ENCODE measurements at places on chromosomes 12 and 14. TPM values are rescaled to one million over a fixed set of nuclear protein-coding genes. Genes with fewer than 3 reads are reported as not detected.

The KRT83 gene
- total RNA-seq, result not detected

The RPL41 gene
- 4,564 TPM for total RNA-seq

The KRT77 gene
- not detected for total RNA-seq

The FAM186B gene
- total RNA-seq, result 0.11 TPM

The MAP4K5 gene
- total RNA-seq, result 17.9 TPM

DNA sequence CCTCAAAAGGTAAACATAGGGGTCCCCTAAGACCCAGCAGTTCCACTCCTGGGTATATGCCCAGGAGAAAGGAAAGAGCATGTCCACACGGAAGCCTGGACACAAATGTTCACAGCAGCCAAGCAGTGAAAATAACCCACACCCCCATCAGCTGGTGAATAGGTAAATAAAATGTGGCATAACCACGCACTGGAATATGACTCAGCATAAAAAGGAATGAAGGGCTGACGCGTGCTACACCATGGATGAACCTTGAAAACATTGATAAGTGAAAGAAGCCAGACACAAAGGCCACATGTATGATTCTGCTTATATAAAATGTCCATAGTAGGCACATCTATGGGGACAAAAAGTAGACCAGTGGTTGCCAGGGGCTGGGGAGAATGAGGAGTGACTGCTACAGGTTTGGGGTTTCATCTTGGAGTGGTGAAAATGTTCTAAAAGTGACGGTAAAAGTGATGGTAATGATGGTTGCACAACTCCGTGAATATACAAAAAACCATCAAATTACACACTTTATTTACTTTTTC is 3.8 kb upstream of the SCARB1 start:
- no peak for ATAC-seq

DNA sequence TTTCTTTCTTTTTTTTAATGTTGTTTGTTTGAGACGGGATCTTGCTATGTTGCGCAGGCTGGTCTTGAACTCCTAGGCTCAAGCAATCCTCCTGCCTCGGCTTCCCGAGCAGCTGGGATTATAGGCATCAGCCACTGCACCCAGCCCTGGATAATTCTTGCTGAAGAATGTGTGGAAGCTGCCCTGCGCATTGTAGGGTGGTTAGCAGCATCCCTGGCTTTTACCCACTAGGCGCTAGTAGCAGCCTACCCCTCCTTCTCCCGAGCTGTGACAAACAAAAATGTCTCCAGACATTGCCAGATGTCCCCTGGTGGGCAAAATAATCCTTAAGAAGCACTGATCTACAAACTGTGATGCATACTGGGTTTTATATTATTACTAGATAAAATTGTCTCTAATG is 6.6 kb downstream of the DCAF4 start:
- no peak for ATAC-seq

DNA sequence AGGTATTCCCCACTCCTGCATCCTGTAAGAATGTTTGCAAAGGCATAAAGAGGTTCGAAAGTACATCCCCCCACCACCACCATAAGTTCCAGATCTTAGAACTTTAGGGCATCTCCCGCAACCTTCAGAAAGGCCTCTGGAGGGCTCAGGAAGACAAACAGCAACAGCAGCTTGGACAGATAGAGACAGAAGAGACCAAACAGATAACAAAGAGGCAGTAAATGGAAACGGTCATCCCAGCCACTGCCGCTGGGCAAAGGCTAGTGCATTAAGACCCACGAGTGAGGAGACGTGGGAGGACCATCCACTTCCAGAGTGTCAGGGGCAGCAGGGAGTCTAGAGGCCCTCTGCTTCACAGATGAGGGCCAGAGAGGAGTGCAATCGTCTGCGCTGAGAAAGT is 124.3 kb downstream of the CRACR2A start:
- no peak for ATAC-seq

- no peak for ATAC-seq
These were observed 22.6 kb upstream of the PKP2 start for GRCh38 chr12:32918890-32919801.

- ATAC-seq, result no peak
These were observed 36.6 kb downstream of the DCAF4 start for GRCh38 chr14:72962829-72963312.

DNA sequence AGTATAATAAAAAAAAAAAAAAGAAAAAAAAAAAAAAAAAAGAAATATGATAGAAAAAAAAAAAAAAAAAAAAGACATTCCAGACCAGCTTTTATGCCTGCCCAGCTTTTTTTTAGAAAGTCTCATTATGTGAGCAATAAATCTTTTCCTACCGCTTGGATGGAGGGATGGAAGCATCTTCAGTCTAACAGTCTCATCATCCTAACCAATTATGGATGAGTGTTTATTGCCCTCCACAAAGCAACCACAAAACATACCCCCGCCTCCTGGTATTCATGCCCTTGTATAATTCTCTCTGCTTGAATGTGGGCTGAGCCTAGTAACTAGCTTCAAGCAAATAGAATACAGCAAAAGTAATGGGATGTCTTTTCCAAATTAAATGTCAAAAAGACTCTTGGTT is 33.7 kb upstream of the ADAMTS20 start:
- ATAC-seq, result no peak

- ATAC-seq, result no peak
These were observed 1.5 kb upstream of the GALNT6 start for GRCh38 chr12:51392556-51393237.
